ENCODE measurements at places on chromosomes 16 and 17.

GRCh38 chr17:21211825-21212479, 2.0 kb downstream of the TMEM11 start:
- no peak for DNase-seq

DNA sequence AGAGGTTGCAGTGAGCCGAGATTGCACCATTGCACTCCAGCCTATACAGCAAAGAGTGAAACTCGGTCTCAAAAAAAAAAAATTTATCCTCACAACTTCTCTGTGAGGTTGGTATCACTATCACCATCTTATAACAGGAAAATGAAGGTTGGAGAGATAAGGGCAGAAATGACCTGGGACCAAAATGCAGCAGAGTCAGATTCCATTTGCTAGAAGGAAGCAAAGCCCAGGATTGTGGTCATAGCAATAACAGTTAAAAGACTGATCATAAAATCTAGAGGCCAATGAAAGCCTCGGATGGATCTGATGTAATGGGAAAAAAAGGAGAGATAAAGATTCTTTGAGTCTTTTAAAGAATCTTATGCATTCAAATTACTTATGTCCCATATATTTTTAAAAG, 69.6 kb upstream of the TEKT1 start:
- no peak for DNase-seq

DNA sequence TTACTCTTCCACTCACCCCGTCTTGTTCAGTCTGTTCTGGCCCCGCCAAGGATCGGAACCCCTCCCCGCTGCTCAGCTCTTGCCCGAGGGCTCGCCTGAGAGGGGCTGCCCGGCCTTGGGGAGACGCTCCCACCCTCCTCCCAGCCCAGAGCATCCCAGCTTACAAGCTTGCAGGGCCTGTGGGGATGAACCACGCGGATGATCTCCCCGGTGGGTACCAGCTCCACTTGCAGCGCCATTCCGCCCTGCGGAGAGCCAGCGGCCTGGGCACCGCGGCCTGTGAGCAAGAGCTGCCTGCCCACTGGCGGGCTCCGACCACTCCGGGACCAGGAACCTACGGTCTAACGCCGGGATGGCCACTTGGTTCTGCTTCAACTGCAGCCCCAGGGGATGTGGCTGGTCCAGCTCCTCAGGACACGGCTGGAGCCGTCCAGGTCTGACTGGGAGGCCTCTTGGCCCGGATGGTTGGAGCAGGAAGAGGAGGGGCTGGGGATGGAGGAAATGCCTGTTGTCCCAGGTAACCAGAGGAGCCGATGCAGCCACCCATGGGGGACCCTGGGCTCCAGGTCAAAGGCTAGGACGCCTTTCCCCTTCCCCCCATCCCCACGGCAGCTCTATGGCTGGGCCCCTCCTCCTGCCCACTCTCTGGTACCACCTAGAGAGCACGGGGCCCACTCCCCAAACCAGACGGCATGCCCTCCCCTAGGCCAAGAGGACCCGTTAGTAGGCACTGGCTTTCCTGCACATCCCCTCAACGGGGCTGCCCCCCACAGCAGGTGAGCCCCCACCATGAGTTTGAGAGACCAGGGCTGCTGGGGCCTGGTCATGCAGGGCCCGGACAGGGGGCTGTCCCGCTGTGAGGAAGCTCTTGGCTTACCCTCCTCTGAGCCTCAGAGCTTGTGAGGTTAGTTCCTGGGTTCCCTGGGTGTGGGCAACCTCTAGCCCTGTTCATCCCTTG, at the start of gene MYO1C:
Gene MYO1C, minus strand, starts transcription at position 438 of the 958 bp plus-strand sequence. Its CDS starts 199 bp downstream, at position 239.
- DNase-seq: no peak

- DNase-seq: no peak
Observed at GRCh38 chr17:67554634-67555033, 163.1 kb upstream of the NOL11 start.

DNA sequence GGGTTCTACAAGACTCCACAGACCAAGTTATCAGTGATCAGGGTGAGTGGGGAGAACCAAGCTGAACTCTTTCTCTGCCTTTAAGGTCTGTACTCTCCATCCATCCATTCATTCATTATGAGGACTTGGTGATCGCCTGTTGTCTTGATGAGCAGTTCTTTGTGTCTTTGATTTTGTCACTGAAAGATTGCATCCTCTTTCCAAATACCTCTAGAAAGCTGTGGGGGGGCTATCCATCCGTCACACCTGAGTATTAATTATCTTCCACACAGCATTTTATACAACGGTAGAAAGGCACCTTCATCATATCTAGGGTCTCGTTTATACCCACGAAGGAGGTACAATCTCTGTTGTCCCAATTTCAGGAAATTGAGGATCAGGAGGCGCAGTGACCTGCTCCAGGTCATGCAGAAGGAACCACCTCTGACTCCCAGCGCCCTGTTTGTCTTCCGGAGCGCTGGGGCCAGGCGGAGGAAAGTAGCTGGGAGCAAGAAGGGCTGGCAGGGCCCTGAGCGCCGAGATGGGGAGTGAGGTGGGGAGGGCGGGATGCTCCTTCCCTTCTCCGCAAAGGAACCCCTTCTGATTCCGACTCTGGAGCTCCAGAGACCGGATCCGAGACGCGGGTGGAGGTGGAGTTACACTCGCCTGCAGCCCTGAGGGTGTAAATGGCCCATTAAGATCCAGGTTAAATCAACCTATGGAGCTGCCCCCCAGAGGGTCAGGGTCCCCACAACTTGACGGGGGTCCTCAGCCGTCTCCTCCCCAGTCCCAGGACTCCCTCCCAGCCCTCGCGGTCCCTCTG, 605 bp upstream of the ABAT start:
- DNase-seq: no peak

All from fibroblast of skin of right quadriceps (primary cell).